T-cell (primary cell): ENCODE measurements at places on chromosomes 3 and 15. TPM values are rescaled to one million over a fixed set of nuclear protein-coding genes. Genes with fewer than 3 reads are reported as not detected.

Gene GOLGA6L7
- total RNA-seq: not detected

GRCh38 chr3:10546820-10547263 is 41.5 kb upstream of the ATP2B2 start:
- no peak overlapping the region for H3K27ac ChIP-seq
- H3K4me3 ChIP-seq: no peak overlapping the region
- H3K36me3 ChIP-seq: no peaks in the 10 kb centered on the region
- no peak for DNase-seq

DNA sequence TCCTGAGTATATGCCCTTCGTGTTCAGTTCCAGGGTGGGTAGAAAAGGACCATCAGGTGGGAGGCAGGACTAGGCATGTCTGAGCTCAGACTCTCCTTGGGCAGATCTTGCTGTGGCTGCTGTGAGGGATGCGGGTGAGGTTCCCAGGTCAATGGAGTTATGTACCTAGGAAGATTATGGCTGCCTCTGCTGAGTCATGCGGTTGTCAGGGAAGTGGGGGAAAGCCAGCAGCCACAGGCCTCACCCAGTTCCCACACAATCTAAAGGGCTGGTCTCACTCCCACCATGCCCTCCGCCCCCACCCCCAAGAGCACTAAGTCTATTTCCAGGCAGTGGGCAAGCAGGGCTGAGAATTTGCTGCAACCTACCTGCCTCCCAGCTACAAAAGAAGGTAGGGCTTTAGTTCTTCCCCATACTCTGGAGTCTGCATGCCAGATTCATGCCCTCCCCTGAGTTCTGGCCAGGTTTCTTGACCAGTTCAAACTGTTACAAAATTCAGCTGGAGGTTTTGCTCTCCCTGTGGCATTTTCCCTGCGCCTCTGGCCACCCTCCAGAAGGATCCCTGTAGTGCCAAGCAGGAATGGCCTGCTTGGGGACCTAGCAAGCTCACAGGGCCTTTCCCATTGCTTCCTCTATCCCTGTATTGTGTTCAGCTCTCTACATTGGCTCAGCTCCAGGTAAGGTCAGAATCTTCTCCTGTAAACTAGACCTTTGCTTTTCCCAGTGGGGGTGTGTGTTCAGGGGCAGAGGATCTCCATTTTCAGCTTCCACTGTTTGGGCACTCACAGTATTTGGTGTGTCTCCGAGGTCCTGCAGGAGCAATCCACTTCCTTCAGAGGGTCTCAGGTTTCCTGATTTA is 12.7 kb upstream of the TMCO5A start:
- no peak overlapping the region for H3K27ac ChIP-seq
- no peaks in the 10 kb centered on the region for H3K36me3 ChIP-seq
- DNase-seq: no peak
- no peaks in the 10 kb centered on the region for H3K27me3 ChIP-seq
- no peaks in the 10 kb centered on the region for H3K4me1 ChIP-seq

Gene ECE2
- not detected for total RNA-seq

- DNase-seq: peak; percentile 27
- no peaks in the 10 kb centered on the region for H3K4me1 ChIP-seq
- no peak overlapping the region for H3K4me3 ChIP-seq
- no peak overlapping the region for H3K27ac ChIP-seq
- no peaks in the 10 kb centered on the region for H3K27me3 ChIP-seq
Observed at GRCh38 chr3:14461748-14462324, 59.4 kb downstream of the SLC6A6 start.

Gene GRM2
- total RNA-seq: 6.9 TPM

Gene KBTBD12
- not detected for total RNA-seq

Gene SLC9A9
- total RNA-seq: 11.2 TPM

- no peak overlapping the region for H3K27ac ChIP-seq
- no peaks in the 10 kb centered on the region for H3K27me3 ChIP-seq
- H3K4me3 ChIP-seq: no peak overlapping the region
- H3K36me3 ChIP-seq: no peaks in the 10 kb centered on the region
- H3K4me1 ChIP-seq: no peaks in the 10 kb centered on the region
Observed at GRCh38 chr3:80556763-80557162, 789.0 kb upstream of the ROBO1 start.

- no peaks in the 10 kb centered on the region for H3K27me3 ChIP-seq
- no peak overlapping the region for H3K27ac ChIP-seq
- H3K4me3 ChIP-seq: no peak overlapping the region
- peaks cover 77% of the 10 kb centered on the region for H3K36me3 ChIP-seq
- H3K4me1 ChIP-seq: no peaks in the 10 kb centered on the region
Observed at GRCh38 chr15:77034695-77035489, 36.0 kb downstream of the TSPAN3 start.

- H3K27me3 ChIP-seq: no peaks in the 10 kb centered on the region
- H3K4me1 ChIP-seq: no peaks in the 10 kb centered on the region
- no peak overlapping the region for H3K4me3 ChIP-seq
- H3K27ac ChIP-seq: no peak overlapping the region
Observed at GRCh38 chr3:132615881-132616280, 18.8 kb downstream of the ACKR4 start.

DNA sequence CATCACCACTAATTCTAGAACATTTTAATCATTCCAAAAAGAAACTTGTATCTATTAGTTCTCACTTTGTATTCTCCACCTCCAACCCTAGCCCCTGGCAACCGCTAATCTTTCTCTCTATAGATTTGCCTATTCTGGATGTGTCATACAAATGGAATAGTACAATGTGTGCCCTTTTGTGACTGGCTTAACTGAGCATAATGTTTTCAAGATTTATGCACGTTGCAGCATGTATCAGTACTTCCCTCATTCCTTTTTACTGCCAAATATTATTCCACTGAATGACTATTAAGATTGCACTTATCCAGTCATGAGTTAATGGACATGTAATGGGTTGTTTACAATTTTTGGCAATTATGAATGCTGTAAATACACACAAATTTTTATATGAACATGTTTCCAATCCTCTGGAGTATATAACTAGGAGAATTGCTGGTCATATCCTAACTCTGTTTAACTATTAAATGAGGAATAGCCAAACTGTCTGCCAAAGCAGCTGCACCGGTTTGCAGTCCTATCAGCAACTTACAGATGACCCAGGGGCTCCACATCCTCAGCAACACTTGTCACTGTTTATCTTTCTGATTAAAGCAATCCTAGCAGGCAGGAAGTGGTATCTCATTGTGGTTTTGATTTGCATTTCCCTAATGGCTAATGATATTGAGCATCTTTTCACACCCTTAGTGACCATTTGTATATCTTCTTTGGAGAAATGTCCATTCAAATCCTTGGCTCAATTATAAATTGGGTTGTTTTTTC is 42.9 kb downstream of the DCUN1D1 start:
- no peaks in the 10 kb centered on the region for H3K36me3 ChIP-seq
- H3K4me3 ChIP-seq: no peak overlapping the region
- peaks cover 2% of the 10 kb centered on the region for H3K4me1 ChIP-seq
- no peak overlapping the region for H3K27ac ChIP-seq
- H3K27me3 ChIP-seq: no peaks in the 10 kb centered on the region
- no peak for DNase-seq

Gene MNS1
- not detected for total RNA-seq

- no peak overlapping the region for H3K4me3 ChIP-seq
- no peaks in the 10 kb centered on the region for H3K4me1 ChIP-seq
- no peak for DNase-seq
- H3K27me3 ChIP-seq: no peaks in the 10 kb centered on the region
- no peak overlapping the region for H3K27ac ChIP-seq
Observed at GRCh38 chr15:36050899-36051298, 504.9 kb upstream of the DPH6 start.

DNA sequence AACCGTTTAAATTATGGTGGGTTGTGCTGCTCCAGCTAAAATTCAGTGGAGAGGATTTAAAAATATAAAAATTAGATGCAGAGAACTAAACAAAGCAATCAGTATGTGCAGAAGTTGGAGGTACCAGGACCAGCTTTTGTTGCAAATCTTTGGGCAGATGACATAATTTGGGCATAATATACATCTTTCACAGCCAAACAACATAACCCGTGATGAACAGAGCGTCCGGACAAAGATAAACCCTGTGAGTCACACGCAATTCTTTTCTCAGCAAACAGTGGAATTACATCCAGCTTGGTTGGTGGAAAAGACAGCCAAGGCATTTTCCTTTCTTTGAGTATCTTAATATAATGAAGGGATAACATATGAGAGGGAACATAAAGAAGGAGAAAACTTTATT is 419.4 kb upstream of the ADAMTS9 start:
- H3K27ac ChIP-seq: no peak overlapping the region
- no peak for DNase-seq
- no peaks in the 10 kb centered on the region for H3K27me3 ChIP-seq
- H3K4me1 ChIP-seq: no peaks in the 10 kb centered on the region
- no peaks in the 10 kb centered on the region for H3K36me3 ChIP-seq

Gene LMAN1L
- 0.58 TPM for total RNA-seq

Gene ESYT3
- total RNA-seq: 0.20 TPM

DNA sequence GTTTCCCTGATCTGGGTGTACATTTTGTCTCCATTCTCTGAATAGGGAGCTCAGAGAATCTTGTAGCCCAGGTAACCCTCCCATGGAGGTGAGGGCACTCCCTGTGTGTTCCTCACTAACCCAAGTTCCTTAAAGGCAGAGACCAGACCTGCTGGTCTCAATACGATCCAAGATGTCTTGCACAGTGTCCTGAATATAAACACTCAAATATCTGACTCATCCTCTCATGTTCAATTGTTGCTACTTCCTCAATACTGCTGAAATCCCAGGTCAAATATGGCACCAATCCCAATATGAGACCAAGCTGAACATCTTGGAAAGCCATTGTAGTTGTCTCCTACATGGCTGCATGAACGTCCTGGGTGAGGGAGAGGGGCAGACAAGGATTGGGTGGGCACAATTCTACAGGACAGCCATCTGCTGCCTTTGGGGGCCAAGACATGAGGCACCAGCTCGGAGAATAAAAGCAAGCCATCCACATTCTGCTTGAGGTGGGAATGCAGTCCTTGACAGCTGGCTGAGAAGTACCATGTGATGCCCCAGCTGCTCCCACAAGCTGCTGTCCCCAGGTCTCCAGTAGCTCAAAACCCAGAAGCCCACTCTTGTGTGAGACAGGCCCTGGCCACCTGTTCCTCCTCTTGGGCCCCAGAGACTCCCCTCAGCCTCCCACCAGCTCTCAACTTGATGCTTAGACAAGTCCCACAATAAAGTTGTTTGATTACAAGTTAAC is 18.2 kb downstream of the TBC1D2B start:
- peak overlapping the region; percentile 77 for H3K27ac ChIP-seq
- peaks cover 80% of the 10 kb centered on the region for H3K4me1 ChIP-seq
- DNase-seq: no peak

Gene SLC15A2
- 1.6 TPM for total RNA-seq

GRCh38 chr15:38217788-38218609 is 34.6 kb upstream of the SPRED1 start:
- no peak overlapping the region for H3K4me3 ChIP-seq
- no peak for DNase-seq
- H3K27me3 ChIP-seq: peaks cover 8% of the 10 kb centered on the region
- H3K36me3 ChIP-seq: no peaks in the 10 kb centered on the region

Gene TMEM207
- not detected for total RNA-seq

Gene MB21D2
- 5.2 TPM for total RNA-seq

Gene KCNMB3
- total RNA-seq: 1.1 TPM

DNA sequence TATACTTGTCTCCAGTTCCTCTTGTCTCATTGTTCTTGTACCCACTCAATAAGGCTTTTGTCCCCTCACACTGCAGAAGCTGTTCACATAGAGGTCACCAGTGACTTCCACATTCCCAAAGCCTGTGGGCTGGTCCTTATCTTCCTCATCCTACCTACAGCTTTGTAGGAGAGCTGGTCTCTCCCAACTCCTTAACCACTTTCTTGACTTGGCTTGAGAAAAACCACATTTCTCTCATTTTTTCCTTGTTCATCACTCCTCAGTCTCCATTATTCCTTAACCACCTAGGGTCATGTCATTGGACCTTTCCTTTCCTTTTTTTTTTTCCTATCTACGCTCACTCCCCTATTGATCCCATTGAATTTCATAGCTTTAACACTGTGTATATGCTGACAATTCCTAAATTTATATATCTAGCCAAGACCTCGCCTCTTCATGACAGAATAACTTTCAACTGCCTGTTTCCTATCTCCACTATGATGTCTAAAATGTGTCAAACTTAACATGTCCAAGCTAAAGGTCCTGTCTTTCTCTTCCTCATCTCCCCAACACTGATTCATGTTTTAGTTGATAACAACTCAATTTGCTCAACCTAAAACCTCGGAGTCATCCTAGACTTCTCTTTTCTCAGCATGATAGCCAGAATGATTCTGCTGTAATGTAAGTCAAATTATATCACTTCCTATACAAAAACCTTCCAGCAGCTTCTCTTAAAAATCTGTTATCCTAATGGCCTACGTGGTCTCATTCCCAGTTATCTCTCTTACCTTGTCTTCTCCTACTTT is 49.5 kb downstream of the CEP63 start:
- no peak overlapping the region for H3K27ac ChIP-seq
- no peak overlapping the region for H3K4me3 ChIP-seq
- peaks cover 2% of the 10 kb centered on the region for H3K4me1 ChIP-seq
- H3K36me3 ChIP-seq: peaks cover 7% of the 10 kb centered on the region

DNA sequence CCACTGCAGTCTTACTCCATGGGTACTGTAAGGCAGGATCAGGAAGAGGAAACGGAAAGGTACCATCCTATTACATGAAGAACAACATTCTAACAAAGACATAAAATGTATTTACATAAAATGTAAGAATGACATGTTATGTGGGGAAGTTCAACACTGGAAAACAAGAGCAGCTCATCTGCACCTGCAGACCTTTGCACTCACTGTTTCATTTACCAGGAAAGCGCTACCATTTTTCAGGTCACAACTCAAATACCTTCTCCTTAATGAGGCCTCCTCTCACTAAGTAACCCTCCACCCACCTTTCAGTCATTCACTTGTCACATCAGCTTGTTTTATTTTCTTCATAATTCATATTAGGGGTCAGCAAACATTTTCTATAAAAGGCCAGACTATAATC is 2.6 kb downstream of the TMCC1 start:
- DNase-seq: no peak
- no peak overlapping the region for H3K27ac ChIP-seq
- H3K4me1 ChIP-seq: peaks cover 26% of the 10 kb centered on the region
- H3K36me3 ChIP-seq: no peaks in the 10 kb centered on the region
- no peak overlapping the region for H3K4me3 ChIP-seq
- H3K27me3 ChIP-seq: no peaks in the 10 kb centered on the region

Gene GCNT3
- not detected for total RNA-seq

GRCh38 chr3:13389378-13389777 is 30.7 kb downstream of the NUP210 start:
- H3K4me3 ChIP-seq: no peak overlapping the region
- H3K36me3 ChIP-seq: peaks cover 98% of the 10 kb centered on the region
- no peaks in the 10 kb centered on the region for H3K27me3 ChIP-seq
- DNase-seq: no peak
